ENCODE measurements at places on chromosomes 3 and 15.

DNA sequence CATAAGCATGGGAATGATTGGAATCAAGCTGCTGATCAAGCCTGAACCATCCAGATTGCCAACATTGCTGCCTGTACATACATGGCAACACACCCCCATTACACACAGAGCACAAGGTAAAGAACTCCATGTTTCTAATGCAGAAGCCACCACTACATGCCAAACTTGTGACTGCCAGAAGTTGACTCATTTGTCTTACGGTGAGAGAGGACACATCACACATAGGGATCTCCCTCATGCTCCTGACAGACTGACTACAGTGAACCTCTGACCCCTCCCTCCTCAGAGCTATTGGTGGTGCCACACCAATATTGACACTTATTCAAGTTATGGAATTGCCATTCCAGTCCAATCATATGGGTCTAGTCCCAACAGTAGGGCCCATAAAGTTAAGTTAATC lies 42.3 kb downstream of the EFHB start:
- DNase-seq: no peak

DNA sequence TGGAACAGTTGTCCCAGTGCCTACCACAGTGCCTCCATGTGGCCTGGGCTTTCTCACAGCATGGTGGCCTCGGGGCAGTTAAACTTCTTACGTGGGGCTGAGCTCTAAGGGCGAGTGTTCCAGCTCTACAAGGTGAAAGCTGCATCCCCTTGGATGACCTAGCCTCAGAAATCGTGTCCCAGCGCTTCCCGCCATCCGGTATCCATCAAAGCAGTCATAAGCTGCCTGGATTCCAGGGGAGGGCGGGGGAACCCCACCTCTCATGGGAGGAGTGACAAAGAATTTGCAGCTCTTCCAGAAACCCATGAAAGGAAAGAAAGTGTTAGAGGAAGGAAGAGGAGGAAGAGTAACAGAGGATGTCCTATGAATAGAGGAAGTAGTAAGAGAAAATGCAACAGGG lies 45.8 kb upstream of the CCDC174 start:
- DNase-seq: no peak

GRCh38 chr15:92043283-92043682 lies 189.8 kb downstream of the SLCO3A1 start:
- no peak for DNase-seq

DNA sequence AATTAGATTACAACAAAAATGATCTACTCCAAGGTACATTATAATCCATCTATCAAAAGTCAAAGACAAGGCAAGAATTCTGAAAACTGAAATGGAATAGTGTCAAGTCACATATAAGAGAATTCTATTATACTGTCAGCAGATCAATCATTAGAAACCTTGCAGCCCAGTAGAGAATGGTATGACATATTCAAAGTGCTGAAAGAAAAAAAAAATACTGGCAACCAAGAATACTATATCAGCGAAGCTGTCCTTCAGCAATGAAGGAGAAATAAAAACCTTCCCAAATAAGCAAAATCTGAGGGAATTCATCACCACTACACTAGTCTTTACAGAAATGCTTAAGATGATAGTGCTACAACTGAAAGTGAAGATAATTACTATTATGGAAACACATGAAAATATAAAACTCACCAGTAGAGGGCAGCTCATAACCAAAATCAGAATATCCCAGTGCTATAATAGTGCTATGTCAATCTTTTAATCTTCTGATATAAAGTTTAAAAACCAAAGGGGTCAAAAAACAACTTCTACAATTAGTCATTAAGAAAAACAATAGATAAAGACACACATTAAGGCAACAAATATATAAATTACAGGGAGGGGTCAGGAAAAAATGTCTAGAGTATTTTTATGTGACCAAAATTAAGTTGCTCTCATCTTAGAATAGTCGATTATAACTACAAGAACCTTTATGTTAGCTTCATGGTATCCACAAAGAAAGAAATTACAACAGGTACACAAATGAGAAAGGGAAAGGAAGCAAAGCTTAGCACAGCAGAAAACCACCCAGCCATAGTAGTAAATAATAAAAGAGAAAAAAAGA lies 190.7 kb upstream of the CNTN6 start:
- no peak for DNase-seq

- no peak for DNase-seq
These were observed 26.1 kb downstream of the LSM3 start for GRCh38 chr3:14204515-14205284.

GRCh38 chr3:56985878-56986277 lies 74.6 kb upstream of the SPATA12 start:
- DNase-seq: peak; percentile 36

DNA sequence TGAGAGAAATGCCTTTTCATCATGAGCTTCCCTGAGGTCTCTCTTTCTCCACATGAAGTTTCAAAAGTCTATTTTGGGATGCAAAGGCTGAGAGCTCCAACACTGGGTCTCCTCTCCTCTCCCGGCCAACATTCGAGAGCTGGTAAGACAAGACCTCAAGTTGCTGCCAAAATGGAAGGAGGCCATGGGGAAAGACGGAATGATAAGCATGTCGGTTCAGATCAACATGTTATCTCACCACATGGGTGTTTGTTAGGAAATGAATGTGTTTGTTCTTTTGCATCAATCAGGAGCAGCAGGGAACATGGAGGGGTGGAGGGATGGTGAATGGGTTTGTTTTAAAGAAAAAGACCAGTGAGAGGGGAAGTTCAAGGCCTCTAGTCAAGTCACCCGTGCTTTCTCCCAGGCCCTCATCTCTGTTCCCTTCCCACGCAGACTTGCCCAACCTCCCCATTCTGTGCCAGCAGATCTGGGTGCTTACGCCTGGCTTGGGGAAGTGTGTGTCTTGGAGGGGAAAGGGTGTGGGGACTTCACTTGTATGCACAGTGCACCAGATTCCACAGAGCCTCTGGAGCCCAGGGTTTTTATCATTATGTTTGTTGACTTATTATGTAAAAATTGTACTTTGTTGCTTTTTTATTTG lies 23.5 kb upstream of the ATP10A start:
- DNase-seq: no peak

GRCh38 chr3:27090275-27091041 lies 278.7 kb downstream of the NEK10 start:
- DNase-seq: peak; percentile 29

DNA sequence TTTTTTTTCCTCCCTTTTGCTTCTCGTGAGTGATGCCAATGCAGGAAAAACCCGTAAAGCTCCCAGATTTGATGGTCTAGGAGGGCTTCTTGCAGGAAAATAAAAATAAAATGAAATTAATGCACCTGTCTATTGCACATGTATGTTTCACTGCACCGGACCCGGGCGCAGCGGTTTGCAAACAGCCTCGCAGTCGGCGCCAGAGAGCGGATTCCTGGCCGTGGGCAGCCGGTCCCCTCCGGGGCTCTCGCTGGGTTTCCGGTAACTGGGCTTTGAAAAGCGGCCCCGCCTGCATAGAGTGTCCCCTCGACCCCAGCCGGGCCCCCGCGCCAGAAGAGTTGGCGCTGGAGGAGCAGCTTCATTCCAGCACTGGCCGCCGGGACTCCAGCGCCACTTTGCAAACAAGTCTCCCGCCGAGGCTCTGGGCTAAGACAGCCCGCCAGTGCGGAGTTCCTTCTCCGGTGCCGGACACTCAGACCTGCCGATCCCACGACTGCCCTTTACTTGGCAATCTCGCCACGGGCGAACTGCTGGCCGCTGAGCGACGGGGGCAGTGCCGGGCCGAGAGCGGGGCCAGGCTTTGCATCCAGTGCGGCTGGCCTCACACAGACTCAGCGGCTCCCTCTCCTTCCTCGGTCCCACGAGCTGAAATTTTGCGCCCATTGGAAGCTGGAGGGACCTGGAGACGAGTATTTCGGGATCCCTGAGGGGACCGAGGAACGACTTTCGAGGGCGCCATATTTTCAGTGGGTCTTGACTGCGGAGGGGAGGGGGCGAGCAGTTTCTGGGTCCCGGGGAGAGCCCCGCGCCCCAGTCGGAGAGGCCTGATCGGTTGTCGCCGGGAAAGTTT lies 225.9 kb upstream of the C2CD4B start:
- peak; percentile 62 for DNase-seq

- DNase-seq: no peak
These were observed 130.0 kb downstream of the FRMD4B start for GRCh38 chr3:69255928-69256327.

GRCh38 chr3:114827495-114827894 lies 319.6 kb downstream of the ZBTB20 start:
- peak; percentile 27 for DNase-seq

GRCh38 chr15:77028451-77029165 lies 33.7 kb downstream of the PSTPIP1 start:
- DNase-seq: no peak

DNA sequence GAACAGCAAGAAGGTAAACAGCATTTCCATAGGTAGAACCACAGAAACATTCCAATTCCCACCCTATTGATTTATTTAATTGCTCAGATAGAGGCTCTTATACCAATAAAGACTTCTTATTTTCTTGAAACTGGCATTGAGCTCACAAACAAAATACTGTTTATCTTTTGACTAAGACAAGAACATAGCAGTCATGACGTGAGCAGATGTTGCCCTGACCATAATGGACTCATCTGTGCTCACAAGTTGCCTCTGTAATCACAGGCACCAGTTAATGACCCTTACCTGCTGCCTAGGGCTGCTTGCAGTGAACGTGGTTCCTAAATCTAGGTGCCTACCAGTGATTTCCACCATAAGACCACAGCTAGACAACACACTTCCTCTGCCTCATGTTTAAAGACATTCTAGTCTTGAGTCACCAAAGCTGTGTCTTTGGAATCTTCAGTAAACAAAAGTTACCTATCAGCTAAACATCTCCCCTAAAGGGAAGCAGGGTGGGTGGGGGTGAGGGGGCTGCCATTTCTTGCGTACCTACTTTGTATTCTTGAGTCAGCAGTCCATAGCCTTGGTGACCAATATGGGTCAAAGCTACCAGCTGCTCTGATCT lies 2.1 kb downstream of the FYCO1 start:
- no peak for DNase-seq
